ENCODE measurements at places on chromosomes 5 and 9.

DNA sequence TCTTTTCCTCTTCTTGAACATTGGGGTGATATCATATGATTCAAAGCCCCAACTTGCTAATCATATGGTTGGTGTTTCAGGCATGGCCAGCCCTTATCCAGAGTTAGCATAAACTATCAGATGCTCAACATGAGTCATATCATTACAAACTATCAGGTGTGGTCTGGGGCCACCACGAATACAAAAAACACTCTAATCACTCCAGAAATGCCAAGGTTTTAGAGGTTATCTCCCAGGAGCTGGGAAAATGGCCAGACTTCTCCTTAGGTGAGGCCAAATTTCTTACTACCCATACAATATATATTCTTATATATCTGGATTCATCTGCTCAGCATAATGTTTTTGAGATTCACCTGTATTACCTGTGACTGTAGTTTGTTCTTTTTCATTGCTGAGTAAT lies 210.5 kb downstream of the CCDC171 start:
- DNase-seq, result no peak

GRCh38 chr9:81092057-81092456 lies 597.3 kb downstream of the TLE1 start:
- DNase-seq, result no peak

- no peak for DNase-seq
These were observed 226.5 kb downstream of the TLE1 start for GRCh38 chr9:81462801-81463200.

DNA sequence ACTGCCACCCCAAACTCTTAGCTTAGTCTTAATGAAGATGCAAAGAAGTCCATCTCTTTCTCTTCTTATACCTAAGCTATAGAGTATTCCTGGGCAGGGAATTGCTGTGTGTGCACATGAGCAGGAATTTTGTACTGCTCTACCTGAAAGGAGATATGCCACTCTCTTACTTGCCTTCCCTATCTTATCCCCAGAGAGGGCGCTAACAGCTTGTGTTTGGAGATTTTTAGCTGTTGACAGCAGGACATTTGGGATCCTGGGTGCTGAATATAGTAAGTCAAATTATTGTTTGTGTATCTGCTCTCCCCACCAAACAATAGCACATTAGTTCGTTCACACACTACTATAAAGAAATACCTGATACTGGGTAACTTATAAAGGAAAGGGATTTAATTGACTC lies 159.5 kb downstream of the GABRG2 start:
- DNase-seq, result no peak

- DNase-seq, result no peak
These were observed 68.1 kb upstream of the SPOCK1 start for GRCh38 chr5:137567226-137567625.

DNA sequence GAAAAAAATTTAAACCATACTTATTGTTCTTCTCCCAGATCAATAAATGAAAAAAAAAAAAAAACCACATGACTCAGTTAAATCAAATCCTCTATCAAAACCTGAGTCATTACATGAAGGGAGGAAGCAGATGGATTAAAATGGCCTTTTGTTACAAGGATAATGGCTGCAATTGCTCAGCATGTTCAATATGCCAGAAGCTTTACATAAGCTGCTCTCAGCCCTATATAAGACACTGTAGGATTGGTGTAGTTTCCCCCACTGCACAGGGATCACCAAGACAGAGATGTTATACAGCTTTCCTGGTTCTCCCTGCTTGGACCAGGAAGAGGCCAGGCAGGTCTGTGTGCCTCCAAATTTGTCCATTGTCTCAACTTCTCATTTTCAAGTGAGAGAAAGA lies 101.6 kb upstream of the MAP1B start:
- no peak for DNase-seq

DNA sequence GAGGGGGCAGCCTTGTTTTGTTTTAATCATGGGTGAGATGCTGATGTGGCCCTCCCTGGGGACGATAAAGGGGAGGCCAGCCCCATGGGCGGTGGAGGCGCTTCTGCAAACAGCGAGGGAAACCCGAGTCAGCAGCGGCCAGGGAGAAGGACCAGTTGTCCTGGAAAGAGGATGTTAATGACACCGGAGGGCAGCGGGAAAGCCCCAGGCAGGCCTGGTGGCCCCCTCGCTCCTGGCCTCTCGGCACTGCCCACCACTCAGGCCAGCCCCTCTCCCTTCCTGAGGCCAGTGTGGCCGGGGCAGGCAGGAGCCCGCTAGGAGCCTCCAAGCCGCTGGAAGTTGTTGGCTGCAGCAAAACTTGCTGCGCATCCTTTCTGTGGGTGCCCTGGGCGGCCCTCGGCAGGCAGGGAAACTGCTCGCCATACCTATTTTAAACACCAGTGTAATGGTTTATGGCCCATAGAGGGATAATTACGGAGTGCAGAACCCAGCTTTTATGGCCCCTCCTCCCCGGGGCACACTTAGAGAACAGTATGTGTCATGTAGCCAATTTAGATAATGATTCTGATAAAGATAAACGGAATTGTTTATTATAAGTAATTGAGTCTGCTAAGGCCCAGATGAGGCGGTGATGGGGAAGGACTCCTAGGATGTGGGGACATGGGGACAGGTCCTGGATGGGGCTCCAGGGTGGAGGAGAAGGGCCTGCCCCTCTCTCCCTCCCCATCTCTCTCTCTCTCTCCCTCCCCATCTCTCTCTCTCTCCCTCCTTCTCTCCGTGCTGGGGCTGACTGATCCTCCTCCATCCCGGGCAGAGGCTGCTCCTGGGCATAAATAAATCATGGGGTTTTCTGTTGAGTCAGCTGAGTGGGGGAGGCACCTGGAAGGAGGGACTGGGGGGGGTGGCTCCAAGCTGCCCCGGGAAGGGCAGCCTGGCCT lies 36.9 kb downstream of the LMX1B start:
- DNase-seq, result no peak

DNA sequence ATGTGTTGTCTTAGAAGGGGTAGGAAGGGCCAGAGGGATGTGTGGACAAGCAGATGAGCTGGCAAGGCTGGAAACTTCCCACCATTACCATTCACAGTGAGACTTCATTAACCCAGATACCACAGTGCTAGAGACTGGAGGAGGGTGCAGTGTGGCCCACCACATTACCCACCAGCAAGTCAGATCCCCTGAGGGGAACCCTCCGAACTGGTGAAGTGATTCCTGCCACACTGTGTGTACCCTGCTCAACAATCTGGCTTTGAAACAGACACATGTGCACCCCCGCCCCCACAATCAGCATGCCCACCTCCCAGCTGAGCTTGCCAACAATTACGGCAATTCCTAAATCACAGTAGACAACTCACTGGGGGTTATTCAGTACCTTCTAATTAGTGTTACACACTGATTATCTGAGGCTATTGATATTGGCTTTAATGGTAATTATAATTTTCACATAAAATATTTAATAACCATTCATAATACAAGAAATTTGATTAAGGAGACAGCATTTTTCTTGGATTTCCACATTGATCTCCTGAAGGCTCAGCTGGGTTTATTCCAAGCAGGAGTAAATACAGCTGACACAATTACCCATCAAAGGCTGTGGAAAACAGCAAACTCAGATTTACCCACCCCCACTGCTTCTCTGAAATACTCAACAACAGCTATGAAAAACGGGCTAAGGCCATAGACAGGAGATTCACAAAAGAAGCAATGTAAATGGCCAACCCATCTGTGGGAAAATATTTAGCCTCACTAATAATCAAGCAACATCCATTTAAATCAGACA lies 169.3 kb upstream of the FSTL4 start:
- DNase-seq, result no peak

DNA sequence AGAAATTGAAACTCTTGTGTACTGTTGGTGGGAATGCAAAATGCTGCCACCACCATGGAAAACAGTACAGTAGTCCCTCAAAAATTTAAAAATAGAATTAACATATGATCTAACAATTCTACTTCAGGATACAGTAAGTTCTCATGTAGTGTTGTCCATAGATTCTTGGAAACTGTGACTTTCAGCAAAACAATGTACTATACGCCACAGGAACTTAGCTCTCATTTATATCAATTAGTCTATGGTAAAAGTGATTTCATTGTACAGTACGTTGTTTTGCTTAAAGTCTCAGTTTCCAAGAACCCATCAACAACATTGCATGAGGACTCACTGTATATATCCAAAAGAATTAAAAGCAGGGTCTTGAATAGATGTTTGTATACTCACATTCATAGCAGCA lies 233.5 kb upstream of the GAS1 start:
- DNase-seq, result no peak

- DNase-seq, result no peak
These were observed 64.7 kb downstream of the GABBR2 start for GRCh38 chr9:98644011-98644410.

- DNase-seq, result no peak
These were observed 373.8 kb upstream of the KLF4 start for GRCh38 chr9:107863396-107863795.

DNA sequence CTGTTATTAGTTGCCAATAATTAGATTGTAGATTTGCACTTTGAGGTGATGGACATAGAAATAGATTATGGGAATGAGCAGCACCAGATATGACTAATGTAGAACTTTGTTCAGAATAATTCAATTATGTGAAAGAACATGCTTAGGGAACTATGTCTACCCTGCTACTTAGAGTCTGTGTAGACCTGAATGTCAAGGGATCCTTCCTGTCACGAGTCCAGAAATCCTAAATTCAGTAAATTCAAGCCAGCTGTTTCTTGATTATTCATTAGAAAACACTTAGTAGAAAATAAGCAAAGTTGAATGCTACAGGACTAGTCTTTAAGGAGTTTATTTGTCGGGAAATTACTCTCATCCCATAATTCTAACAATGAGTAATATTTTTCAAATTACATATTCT lies 887.3 kb upstream of the SEMA6A start:
- no peak for DNase-seq

GRCh38 chr5:123936548-123936947 lies 424.6 kb downstream of the CSNK1G3 start:
- DNase-seq, result no peak

DNA sequence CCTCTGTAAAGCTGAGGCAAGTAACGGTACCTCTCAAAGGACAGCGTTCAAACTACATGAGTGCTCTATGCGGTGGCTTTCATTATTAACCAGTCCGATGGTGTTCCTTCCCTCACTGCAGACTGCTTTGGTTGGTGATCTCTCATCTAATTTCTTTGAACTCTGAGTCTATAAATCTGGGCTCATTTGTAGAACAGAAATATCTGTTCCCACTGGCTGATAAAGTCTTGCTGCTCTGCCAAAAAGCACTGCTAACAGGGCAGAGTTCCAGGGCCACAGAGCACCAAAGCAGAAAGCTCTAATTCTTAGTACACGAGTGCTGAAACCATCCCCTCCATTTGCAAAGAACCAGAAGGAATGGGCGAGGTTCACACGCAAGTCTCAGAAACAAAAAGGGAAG lies 81.9 kb downstream of the MED27 start:
- no peak for DNase-seq

GRCh38 chr5:113283558-113283957 lies 151.2 kb downstream of the TSSK1B start:
- no peak for DNase-seq

- DNase-seq, result no peak
These were observed 11.1 kb downstream of the KIAA1191 start for GRCh38 chr5:176350416-176350815.

- no peak for DNase-seq
These were observed 45.6 kb upstream of the PTGER4 start for GRCh38 chr5:40634154-40634553.

- DNase-seq, result no peak
These were observed 25.1 kb upstream of the FCN1 start for GRCh38 chr9:134942788-134943184.

GRCh38 chr9:137227054-137227852 lies at the start of gene RNF224:
Gene RNF224 (plus strand): TSS chr9:137227502. CDS start chr9:137228336, 834 bp downstream.
- peak; percentile 37 for DNase-seq

DNA sequence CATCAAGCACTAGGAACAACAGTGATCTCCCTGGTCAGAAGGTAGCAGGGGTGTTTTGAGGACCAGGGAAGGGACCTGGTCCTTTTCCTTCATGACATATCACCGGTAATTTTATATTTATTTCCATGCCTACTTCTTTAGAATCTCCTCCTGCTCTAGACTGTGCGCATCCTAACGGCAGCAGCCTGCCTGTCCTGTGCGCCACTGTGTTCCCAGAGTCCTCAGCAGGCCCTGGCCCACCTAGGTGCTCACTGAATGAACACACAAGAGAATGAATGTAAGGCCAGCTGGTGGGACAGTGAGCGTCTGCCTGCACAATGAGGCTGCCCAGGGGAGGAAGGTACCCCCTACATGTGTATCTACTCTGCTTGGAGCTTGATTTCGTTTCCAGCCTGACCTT lies 51.5 kb downstream of the C5orf15 start:
- no peak for DNase-seq

- no peak for DNase-seq
These were observed 28.5 kb upstream of the HMCN2 start for GRCh38 chr9:130237076-130237475.

DNA sequence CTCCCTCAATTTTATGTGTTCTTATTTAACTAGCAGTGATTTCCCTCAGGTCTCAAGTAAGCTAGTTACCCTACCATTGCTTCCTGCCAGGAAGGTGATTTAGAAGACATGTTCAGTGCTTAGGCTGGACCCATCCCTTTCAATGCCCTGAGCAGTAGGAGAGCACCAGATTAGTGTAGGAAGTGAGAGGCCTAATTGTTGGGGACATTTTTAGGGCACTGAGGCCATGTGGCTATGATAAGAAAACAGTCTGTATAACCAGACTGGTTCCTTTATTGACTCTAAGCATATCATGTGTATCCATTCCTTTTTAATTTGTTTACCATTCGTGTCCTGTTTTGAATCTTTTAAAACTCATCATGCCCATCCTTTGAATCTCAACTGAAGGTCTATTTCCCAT lies 312.3 kb upstream of the PRR16 start:
- DNase-seq, result no peak

- no peak for DNase-seq
These were observed 115.2 kb downstream of the LHFPL2 start for GRCh38 chr5:78533356-78533755.

GRCh38 chr9:107708791-107709190 lies 219.2 kb upstream of the KLF4 start:
- no peak for DNase-seq

- no peak for DNase-seq
These were observed 76.8 kb downstream of the TMEM167A start for GRCh38 chr5:83000428-83000827.

GRCh38 chr5:87184605-87185004 lies 83.1 kb upstream of the RASA1 start:
- no peak for DNase-seq

GRCh38 chr5:73387601-73388305 lies 60.8 kb downstream of the FOXD1 start:
- no peak for DNase-seq
